ENCODE measurements at places on chromosomes 3 and 15.

DNA sequence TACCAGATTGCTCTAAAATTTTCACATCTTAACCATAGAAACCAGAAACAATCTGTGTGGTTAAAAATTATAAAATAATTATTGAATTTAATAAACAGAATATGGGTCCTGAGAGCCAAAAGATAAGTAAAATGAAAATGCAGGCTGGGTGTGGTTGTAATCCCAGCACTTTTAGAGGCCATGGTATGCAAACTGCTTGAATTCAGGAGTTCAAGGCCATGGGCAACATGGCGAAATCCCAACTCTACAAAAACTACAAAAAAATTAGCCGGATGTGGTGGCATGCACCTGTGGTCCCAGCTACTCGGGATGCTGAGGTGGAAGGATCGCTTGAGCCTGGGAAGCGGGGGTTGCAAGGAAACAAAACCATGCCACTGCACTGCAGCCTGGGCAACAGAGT lies 236.1 kb downstream of the STAG1 start:
- DNase-seq = no peak

- DNase-seq = no peak
Observed at GRCh38 chr15:59060348-59060747, 44.6 kb upstream of the CCNB2 start.

- DNase-seq = no peak
Observed at GRCh38 chr15:68503791-68504680, 72.1 kb upstream of the ITGA11 start.

DNA sequence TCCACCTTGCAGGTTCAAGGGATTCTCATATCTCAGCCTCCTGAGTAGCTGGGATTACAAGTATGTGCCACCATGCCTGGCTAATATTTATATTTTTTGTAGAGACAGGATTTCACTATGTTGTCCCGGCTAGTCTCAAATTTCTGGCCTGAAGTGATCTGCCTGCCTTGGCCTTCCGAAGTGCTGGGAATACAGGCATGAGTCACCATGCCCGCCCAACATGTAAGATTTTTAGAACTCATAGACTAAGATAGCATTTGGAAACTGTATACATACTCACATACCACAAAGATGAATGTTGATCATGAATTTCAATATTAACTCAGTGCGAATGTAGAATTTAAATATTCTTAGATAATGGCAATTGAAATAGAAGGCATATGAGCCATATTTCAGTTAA lies 718.9 kb downstream of the NLGN1 start:
- no peak for DNase-seq

GRCh38 chr15:83082730-83083386 lies 15.8 kb upstream of the BTBD1 start:
- no peak for DNase-seq

GRCh38 chr3:118537454-118537853 lies 497.2 kb downstream of the IGSF11 start:
- no peak for DNase-seq

GRCh38 chr3:156792945-156793344 lies 33.2 kb upstream of the LEKR1 start:
- no peak for DNase-seq

All from NCI-H1436 (cell line).